ENCODE measurements at places on chromosomes 1 and 21.

- no peak for DNase-seq
Measured at GRCh38 chr1:196029410-196029809, 578.8 kb downstream of the KCNT2 start.

DNA sequence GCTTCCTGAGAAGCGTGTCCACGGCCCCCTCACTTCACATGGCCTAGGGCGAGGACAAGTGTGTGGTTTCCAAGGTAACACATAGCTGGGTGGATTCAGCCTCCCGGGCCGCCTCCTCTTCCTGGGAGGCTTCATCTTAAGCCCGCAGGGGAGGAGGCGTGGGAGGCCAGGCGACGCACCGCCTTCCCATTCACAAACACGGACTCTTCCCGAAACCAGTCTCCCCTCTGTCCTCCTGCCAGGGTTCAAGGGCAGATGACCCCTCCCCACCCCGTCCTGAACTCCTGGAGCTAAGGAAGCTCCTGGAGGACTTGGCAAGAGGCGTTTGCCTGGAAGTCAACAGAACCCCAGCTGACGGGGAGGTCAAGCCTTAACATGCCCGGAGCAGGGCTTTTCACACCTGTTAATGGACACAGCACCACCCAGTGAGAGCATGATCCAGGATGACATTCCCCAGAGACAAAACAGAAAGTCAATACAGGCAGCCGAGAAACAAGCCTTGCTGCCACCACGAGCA is 56.7 kb downstream of the KCNN3 start:
- DNase-seq: no peak

DNA sequence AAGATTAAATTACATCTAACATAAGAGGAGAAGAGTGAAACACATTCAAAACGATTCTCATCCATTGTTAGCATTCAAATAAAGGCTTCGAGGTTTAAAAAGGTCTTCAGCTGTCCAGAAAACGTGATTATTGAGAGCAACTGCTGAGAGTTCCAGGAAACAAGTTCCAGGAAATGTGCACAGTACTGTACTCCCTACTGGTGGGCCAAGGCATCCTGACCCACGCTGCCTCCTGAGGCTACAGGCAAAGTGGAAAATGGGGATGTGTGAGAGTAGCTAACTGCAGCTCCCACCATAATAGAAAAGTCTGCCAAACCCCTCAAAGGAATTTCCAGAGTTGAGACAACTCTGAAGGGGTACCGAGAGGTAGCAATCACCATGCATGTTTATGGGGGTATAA is 2.0 kb downstream of the VAV3 start:
- DNase-seq: no peak

GRCh38 chr21:36513430-36513829 is 33.5 kb upstream of the CLDN14 start:
- no peak for DNase-seq

Data from activated CD4-positive, alpha-beta T cell treated with anti-CD3 and anti-CD28 coated beads for 36 hours (primary cell).